ENCODE measurements at places on chromosomes 16 and 17.

DNA sequence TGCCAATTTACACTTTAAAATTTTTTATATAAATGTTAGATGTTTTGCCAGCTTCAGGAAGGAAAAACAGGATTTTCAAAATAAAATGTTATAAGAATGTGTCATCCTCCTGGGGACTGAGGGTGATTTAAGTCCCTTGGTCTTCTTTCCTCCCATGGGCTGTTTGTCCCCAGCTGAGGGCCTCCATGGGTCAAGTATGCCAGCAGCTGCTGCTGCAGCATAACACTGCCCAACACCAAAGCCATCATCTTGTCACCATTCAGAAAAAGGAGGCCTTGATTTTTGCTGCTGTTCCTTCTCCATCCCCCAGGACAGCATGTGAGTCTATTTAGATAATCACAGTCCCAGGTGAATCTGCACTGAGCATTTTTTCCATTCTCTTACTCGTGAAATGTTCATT, 188.5 kb downstream of the LGALS9B start:
- no peak for DNase-seq

- no peak for DNase-seq
Measured at GRCh38 chr17:61678339-61678738, 87.3 kb upstream of the NACA2 start.

DNA sequence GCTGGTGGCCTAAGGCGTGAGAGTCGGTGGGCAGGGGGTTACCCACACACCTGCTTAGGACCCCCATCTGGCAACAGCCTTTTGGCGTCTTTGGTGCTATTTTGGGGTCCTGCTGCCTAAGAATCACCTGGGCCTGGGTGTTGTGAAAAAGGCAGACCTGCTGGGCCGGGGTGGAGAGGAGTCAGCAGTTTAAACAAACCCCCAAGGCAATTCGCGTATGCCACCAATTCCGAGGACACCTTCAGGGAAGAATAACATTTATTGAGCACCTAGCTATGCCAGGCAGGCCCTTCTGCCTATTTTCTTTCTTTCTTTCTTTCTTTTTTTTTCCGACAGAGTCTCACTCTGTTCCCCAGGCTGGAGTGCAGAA, 53.9 kb upstream of the TOB1 start:
- no peak for DNase-seq

DNA sequence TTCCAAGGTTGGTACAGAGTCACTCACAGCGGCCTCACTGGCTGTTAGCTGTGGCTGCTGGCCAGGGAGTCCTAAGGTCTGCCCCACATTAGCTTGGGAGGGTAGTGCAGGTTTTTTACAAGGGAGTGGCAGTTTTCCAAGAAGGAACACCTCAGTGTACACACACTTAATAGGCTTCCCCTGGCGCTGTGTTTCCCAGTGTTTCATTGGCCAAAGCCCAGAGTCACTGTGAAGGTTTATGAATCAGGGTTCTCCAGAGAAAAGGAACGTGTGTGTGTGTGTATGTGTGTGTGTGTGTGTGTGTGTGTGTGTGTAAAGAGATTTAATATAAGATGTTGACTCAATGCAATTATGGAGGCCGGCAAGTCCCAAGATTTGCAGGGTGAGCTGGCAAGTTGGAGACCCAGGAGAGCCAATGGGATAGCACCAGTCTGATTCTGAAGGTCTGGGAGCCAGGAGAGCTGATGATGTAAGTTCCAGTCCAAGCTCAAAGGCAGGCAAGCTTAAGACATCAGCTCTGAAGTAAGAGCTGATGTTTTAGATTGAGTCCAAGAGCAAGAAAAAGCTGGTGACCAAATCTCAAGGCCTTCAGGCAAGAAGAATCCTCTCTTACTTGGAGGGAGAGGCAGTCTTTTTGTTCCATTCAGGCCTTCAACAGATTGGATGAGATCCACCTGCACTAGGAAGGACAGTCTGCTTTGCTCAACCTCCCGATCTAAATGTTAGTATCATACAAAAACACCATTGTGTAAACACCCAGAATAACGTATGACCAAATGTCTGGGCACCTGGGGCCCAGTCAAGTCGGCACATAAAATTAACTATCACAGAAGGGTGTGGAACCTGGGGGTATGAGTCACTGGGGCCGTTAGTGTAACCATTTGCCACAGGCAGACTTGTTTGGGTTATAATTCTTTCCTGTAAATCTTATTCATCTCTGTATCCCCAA, 206.8 kb downstream of the PRKCA start:
- no peak for DNase-seq

- peak; percentile 81 for DNase-seq
Measured at GRCh38 chr17:64020056-64020766, at the start of gene ICAM2. Gene ICAM2 (minus strand): TSS chr17:64020633. CDS start chr17:64006691, 13,942 bp downstream.

DNA sequence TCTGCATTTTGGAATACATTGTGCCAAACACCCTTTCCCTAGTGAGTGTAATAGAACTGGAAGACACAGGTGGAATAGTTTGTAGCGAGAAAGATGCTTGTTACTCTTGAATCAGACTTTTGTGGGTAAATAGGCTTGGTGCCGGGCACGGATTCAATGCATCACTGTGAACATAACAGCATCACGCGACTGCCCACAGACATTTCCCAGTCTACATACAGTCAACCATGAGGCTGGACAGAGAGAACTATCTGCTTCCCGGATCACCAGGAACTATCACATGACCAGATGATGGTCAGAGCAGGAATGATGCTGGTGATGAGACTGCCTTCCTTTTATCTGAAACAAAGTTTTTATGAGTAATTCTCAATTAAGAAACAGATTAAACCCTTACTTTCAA, 397 bp upstream of the KRTAP9-2 start:
- no peak for DNase-seq

DNA sequence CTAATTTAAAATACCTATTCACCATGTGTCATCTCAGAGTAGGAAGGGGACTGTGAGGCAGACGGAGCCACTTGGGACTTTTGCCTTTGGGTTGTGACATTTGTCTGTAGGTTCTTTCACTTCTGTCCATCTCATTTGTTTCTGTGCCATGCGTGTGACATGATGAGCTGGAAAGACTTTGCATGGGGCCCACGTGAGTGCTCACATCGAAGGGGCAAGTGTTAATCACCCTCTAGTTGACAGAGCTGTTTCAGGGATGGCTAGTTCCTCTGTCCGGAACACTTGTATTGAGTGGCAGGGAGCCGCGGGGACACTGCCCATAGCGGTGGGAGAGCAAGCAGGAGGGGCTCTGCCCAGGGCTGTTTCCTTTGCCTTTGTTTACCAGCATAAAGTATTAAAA, 112.0 kb downstream of the RPTOR start:
- no peak for DNase-seq

GRCh38 chr16:67470359-67470758, 10.6 kb downstream of the ATP6V0D1 start:
- DNase-seq: no peak

DNA sequence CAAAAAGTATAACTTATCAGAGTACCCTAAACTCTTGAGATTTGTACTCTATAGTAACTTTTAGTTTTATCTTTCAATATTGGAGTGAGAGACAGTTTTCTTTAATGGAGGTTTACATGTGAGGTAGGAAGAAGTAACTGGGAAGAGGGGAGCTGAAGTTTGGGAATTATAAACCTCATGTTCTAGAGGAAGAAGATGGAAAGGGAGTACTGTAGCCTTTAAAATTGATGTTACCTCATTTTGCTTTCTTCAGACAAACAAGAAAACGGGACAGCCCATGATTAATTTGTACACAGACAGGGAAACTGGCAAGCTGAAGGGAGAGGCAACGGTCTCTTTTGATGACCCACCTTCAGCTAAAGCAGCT, 9.5 kb downstream of the FUS start:
- DNase-seq: no peak

- no peak for DNase-seq
Measured at GRCh38 chr17:22443061-22443460, 750.7 kb downstream of the KCNJ18 start.

DNA sequence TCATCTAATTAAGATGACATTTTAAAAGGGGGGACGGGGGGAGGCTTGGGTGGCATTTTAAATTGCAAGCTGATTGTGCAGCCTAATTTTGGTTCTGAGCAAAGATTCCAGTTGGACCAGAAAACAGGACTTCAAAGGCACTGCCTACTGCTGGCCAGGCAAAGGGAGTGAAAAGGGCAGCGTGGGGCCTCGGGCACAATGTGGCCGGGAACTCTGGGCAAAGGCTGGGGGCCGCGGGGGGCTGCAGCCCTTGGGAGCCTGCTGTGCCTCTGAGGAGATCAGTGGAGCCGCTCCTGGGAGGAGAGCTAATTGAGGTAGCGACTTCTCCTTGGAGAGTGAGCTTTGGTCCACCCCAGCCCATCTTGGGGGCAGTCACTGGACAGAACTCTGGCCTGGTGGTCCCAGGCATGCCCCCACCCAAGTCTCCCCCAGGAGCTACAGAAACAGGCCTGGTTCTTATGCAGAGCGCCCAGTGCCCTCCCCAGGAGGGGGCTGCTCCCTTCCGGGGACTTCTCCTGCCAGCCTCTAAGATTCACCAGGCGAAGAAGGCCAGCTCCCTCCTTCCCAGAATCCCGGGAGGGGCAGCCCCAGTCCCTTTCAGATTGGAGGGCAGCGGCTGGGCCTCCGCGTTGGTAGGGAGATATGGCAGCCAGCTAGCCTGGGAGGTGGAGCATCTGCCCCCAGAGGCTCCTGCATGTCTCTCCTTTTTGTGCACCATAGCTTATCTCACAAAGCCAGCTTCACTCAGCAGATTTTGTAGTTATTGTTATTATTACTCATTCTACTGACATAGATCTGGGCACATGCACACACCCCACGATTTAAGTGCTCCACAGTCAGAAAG, 115.6 kb downstream of the GNAO1 start:
- no peak for DNase-seq

DNA sequence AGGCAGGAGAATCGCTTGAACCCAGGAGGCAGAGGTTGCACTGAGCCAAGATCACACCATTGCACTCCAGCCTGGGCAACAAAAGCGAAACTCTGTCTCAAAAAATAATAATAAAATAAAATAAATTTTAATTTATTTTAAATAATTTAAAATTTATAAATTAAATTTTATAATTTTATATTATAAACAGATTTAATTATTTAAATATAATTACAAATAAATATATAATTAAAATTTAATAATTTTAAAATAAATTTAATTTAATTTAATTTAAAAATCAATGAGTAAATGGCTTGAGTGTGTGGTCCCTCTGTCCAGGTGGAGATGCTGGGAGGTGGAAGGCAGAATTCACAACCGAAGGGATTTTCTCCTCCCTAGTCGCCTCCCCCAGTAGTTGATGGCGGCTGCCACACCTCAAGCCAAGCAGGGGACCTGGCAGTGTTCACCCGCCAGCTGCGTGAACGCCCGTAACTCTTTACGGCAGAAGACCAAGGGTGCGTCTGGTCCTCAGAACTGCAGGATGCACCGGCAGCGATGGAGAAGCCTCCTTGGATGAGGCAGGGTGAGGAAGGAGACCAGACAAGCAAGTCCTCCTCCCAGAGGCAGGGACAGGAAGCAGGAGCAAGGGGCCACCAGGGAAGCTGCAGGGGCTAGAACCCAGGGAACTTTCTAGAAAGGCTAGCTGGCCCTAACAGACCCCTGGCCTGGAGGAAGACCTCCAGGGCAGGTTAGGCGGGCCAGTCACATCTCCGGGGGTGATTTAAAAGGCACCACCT, 22.9 kb upstream of the KRT17 start:
- DNase-seq: no peak

DNA sequence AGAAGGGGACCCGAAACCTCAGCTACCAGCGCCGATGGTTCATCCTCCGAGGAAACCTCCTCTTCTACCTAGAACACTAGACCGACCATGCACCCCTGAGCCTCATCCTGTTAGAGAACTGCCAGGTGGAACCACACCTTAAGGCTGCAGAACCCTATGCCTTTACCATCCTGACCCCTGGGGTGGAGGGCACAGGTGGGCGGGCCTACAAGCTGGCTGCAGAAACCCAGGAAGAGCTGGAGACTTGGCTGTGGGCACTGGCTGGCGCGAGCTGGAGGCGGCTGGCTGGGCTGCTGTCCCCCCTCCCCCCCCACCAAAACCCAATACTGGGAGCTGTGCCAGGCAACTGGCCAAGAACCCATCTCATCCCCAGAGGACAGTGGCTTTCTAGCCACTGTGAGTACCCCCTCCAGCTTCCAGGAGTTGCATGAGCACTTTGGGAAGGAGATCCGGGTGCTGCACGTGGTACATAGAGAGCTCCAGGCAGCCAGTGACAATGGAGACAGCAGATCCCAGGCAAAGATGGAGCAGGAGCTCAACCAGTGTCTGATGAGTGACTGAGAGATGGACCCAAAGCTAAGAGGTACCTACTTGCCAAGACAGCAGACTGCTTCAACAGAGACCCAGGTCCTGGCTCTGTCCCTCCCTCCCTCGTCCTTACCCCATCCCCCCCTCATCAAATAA, 1.4 kb upstream of the CD2BP2 start:
- DNase-seq: no peak

DNA sequence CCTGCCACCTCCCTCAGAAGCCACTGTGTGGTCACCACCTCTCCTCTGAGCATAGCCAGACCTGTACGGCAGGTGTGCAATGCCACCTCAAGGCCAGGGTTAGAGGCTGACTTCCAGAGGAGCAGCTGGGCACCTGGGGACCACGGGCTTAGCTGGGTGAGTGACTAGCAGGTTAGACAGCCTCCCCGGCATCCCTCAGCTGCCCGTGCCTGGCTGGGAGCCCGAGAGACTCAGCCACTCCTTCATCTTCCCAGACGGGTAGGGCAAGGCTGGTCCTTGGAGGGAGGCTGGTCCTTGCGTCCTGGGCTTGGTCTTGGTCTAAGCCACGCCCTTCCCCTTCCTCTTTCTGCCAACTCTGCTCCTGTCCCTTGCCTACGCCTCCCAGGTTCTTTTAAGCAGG, 7.8 kb downstream of the CRHR1 start:
- DNase-seq: no peak

- DNase-seq: peak; percentile 65
Measured at GRCh38 chr17:7436556-7437368, 1.5 kb downstream of the TMEM102 start.

GRCh38 chr17:38926293-38927070, 1.1 kb downstream of the LASP1NB start:
- no peak for DNase-seq

GRCh38 chr17:31508288-31509094, 117.0 kb downstream of the RAB11FIP4 start:
- peak; percentile 33 for DNase-seq

- no peak for DNase-seq
Measured at GRCh38 chr16:30383521-30383920, 1.2 kb upstream of the SEPTIN1 start.

GRCh38 chr17:50904518-50905459, 38.6 kb upstream of the TOB1 start:
- no peak for DNase-seq

DNA sequence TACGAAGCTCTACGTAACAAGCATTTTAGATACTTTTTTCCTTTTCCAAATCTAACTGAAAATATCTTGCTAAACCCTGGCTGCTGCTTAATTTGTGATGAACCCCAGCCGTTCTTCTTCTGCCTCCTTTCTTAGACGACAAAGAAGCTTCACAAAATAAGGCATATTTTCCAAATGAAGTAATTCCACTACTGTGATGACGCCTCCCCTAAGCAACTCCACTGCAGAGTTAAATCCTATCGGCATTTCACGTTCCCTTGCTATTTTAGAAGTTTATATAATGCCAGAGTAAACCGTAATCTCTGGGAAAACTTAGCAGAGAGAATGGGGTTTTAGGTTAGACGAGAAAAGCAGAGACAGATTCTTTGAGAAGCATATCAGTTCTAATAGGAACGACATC, 683.1 kb upstream of the SALL1 start:
- DNase-seq: no peak

GRCh38 chr16:57903656-57904055, 67.3 kb downstream of the CNGB1 start:
- DNase-seq: no peak

Measured in stimulated activated CD4-positive, alpha-beta T cell treated with anti-CD3 and anti-CD28 coated beads, Interleukin-1b, Interleukin-23, amount 100 ng/mL, for 1 hour (primary cell).